ENCODE measurements at places on chromosomes 3 and 15. TPM values are rescaled to one million over a fixed set of nuclear protein-coding genes. Genes with fewer than 3 reads are reported as not detected.

The SHC4 gene
- total RNA-seq: 0.67 TPM

The MESP2 gene
- 0.55 TPM for total RNA-seq

The ONECUT1 gene
- total RNA-seq: not detected

The ITIH1 gene
- total RNA-seq: 0.11 TPM

The SLC2A2 gene
- not detected for total RNA-seq

The HRG gene
- 0.15 TPM for total RNA-seq

The ISL2 gene
- total RNA-seq: not detected

The ATP2B2 gene
- not detected for total RNA-seq

The MST1 gene
- 13.3 TPM for total RNA-seq

The HTR3E gene
- total RNA-seq: not detected

The SI gene
- not detected for total RNA-seq

The RTP1 gene
- not detected for total RNA-seq

The ZNF660 gene
- 8.7 TPM for total RNA-seq

DNA sequence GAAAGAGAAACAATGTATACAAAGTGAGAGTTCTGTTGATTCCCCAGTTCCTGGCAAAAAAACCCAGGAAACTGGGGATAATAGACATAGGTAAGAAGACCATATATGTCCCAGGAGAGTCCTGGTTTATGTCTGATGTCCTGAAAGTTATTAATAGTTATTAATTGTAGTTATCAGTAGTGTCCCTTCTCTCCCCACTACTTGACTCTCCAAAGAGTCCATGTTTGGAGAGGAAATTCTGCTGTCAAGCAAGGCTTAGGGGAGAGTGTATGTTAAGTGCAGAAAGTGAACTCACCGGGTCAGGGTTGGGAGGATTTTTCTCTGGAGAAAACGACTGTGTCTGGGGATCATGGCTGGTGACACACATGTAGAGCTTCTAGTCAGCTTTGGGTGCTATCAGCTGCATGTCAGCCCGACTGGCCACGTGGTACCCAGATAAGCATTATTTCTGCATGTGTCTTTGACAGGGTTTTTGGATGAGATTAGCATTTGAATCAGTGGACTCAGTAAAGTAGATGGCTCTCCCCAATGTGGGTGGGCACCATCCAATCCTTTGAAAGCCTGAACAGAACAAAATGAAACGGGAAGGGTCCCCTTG, 80.4 kb downstream of the CACNA2D3 start:
- DNase-seq: no peak

DNA sequence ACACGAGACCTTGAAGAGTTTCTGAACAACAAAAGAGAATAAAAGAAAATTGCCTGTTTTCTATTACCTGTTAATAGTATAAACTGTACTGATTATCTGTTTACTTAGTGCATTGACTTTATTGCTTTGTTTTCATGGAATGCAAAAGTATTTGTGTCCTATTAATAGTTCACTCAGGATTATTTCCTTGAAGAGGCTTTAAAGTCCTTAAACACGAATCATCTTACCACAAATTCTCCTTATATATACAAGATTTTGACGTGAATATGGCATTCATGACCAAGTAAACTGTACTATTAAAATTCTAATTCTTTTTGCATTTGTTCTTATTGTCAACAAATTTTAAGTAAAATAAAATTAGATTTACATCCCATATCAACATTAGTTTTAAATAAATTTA, 513.0 kb downstream of the NTRK3 start:
- DNase-seq: no peak

GRCh38 chr15:66249605-66250174, 3.9 kb downstream of the MEGF11 start:
- no peak for DNase-seq

- DNase-seq: no peak
These were observed 403.3 kb downstream of the TBC1D5 start for GRCh38 chr3:17339132-17339575.

DNA sequence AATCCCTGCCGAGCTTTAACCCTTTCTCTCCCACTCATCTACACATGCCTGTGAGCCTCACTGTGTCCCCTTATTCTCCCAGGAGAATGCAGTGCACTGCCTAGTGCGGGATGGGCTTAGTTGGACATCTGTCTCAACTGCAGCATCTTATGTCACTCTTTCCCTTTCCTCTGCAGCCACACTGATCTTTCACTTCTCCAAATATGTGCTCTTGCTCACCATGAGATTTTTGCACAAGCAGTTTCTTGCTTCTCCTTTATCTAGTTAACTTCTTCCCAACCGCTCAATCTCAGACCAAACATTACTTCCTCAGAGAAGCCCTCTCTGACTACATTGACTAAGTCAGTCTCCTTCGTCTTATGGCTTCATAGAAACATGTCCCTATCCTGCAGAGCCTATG, 292.3 kb downstream of the KBTBD8 start:
- no peak for DNase-seq

GRCh38 chr3:171558188-171558696, 98.0 kb upstream of the TNIK start:
- no peak for DNase-seq

- DNase-seq: peak; percentile 53
These were observed 1.3 kb downstream of the CD47 start for GRCh38 chr3:108089579-108089978.

GRCh38 chr3:194508491-194509453, 22.0 kb upstream of the ATP13A3 start:
- DNase-seq: no peak

GRCh38 chr15:89472785-89473256, 23.6 kb downstream of the RHCG start:
- DNase-seq: peak; percentile 29

DNA sequence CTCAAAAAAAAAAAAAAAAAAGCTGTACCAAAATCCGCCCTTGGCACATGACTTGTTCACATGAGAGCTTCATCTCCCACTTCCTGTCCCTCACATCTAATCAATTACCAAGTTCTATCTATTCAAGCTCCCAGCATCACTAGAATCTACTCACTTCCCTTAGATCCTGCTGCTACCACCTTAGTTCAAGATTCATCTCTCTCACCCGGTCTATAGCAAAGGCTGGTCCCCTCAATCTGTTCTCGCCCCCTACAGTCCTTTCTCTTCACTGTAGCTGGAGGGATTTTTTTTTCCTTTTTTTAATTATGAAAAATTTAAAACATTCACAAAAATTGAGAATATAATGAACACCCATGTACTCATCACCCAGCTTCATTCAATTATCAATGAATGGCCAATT, 16.7 kb upstream of the GPR160 start:
- no peak for DNase-seq

GRCh38 chr3:27826448-27826847, 104.3 kb upstream of the EOMES start:
- DNase-seq: no peak

- no peak for DNase-seq
These were observed 21.0 kb downstream of the PDZRN3 start for GRCh38 chr3:73603762-73604171.

DNA sequence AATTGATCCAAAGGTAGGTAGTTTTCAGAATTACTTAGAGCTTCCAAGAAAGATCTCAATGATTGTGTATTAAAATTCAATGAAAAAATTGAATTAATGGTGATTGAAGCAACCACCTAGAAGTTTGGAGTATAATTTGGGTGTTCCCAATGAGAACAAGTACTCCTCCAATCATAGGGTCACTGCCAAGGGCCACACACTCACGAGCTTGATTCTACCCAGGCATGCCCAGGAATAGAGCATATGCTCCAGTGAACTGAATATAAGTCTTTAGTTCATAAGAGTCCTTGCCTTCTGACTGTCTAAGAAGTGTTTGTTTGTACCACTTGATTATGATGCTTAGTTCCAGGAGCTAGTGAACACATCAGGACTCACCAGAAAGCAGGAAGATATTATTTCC, 133.9 kb downstream of the CPNE4 start:
- no peak for DNase-seq

DNA sequence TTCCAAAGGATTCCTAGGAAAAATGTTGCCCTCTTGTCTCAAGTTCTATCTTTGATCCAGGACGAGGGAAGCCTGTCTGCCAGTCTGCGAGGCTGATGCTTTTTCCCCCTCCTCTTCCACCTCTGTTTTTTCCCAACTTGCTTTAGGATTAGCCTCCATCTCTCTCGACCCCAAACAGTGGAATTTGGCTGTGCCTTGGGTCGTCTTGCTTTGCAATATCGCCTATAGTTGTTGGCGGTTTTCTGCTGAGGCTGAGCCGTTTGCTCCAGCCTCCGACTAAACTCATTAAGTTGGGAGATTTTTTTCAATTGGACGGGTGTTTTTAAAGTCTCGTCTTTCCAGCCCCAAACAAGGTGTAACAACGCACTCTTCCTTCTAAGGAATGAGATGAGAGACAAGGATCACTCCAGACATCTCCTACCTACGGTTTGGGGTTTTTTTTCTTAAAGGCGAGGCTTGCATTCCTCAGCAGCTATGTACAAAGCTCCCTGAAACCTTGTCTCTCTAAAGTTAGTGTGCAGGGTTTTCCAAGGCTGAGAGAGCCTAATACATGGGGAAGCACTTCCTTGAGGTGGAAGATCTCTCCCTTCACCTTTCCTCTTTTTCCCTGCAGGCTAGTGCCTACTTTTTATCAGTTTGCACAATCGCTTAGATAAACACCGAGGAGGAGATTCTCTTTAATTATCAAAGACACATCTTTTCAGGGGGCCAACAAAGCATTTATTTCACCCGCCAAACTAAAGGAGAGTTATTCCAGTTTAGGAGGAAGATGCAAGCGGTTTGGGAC, 4.8 kb upstream of the NR2F2 start:
- peak; percentile 83 for DNase-seq

- no peak for DNase-seq
These were observed 24.0 kb upstream of the STARD5 start for GRCh38 chr15:81347910-81348309.

GRCh38 chr3:170980399-170980798, 46.1 kb downstream of the SLC2A2 start:
- no peak for DNase-seq

- no peak for DNase-seq
These were observed 43.0 kb upstream of the SPATA12 start for GRCh38 chr3:57017459-57017845.

GRCh38 chr3:105572501-105572900, 205.8 kb downstream of the ALCAM start:
- no peak for DNase-seq

DNA sequence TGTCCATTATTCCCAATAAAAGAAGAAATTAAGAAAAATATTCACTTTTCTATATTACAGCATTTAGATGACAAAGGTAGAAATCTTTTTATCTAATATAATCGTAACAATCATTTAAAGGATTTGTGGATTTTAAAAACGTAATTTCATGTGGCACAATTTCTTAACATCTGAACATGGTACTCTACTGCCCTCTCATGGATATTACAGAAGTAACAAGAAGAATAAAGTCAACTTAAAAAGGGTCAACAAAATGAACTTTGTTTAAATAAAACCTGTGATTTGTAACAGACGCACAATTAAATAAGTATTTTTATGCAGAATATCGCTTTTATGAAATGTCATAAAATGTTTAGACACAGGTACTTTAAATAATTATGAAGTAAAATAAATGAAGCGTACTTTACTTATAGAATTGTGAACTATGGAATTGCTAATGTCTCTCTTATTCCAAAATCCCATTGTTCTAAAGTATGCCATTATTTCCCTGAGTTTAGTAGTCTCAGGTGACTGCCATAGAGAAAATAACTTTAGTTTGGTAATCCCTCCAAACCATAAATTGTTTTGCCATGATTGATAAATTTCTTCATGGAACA, 366.8 kb upstream of the ZNF385D start:
- DNase-seq: no peak

DNA sequence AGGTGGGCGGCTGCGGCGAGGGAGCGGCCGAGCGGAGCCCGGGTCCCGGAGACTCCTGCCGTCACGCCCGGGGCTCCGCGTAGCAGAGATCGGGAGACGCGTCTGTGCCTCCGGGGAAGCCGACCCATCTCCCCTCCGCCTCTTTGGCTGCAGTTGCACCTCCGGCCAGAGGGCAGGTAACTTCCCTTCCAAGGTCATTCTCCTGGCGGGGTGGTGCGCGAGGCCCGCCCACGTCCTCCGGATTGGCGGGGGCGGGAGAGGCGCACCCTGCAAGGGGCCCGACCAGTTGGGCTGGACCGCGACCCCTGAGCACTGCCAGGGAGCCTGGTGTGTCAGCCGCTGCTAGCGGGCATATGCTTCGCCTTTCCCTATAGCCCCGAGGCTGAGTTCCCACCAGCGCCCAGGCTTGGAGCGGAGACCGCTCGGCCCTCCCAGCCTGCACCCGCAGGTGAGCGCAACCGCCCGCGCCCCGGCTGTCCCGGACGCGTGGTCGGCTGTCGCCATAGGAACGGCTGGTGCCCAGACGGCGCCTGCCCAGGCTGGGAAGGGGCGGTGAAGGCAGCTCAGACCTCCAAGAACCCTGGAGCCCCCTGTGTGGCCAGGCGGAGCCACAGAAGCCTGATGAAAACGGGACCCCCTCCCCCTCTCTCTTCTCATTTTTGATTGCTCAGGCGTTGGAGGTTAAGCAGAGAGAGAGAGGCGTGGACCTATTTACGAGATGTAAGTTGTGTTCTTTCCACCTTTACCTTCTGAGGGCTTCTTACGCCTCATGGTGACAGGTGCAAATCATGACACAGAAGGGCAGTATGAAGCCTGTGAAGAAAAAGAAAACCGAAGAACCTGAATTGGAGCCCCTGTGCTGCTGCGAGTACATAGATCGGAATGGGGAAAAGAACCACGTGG, 453 bp downstream of the ZDHHC23 start:
- DNase-seq: peak; percentile 27

DNA sequence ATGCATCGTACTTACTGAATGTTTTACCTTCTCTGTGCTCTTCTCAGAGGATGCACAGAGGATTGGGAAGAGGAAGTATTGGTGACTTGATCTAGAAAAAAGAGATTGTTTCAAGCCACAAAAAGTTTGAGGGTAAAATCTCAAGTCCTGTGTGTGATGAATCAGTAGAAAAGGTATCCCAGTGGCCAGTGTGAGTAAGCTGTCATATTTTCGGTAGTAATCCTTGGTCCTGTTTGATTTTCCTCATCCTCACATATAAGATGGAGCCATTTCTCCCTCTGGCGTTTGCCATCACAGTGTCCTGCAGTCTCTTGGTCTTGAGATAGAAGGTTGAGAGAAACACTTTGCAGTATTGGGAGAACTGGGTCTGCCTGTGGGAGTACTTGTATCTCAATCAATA, 166.8 kb downstream of the LPP start:
- no peak for DNase-seq

GRCh38 chr3:156396851-156397250, 158.1 kb downstream of the SSR3 start:
- DNase-seq: no peak

- DNase-seq: no peak
These were observed 22.8 kb downstream of the ATOSA start for GRCh38 chr15:52656412-52656811.

GRCh38 chr3:67196677-67197076, 198.6 kb downstream of the KBTBD8 start:
- DNase-seq: no peak

Measured in lung (tissue), 17 donors.